ENCODE measurements at places on chromosomes 16 and 17. TPM values are rescaled to one million over a fixed set of nuclear protein-coding genes. Genes with fewer than 3 reads are reported as not detected.
A peak's percentile ranks its signal among the peaks of the same experiment; 100 is the strongest.

GRCh38 chr17:2700030-2700490 is 11.5 kb downstream of the CLUH start:
- DNase-seq, result peak; percentile 54
- H3K4me3 ChIP-seq, result no peak overlapping the region

DNA sequence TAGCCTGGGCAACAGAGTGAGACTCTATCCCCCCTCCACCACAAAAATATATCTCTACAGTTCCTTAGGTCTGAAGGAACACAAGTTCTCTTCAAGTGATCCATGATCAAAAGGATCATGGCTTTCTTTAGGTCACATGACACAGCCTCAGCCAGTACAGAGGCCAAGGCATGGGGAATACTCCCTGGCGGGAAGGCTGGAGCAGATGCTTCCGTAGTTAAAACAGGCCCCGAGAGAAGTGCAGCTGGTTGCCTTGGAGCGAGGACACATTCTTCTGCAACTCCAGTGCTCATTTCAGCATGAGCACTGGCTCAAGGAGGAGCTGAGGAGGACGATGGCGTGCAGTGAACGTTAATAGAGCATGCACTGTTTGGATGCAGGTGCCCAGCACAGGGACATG is 13.5 kb downstream of the CDIP1 start:
- H3K27ac ChIP-seq, result no peak overlapping the region
- H3K4me3 ChIP-seq, result no peak overlapping the region
- H3K27me3 ChIP-seq, result no peaks in the 10 kb centered on the region
- no peaks in the 10 kb centered on the region for H3K4me1 ChIP-seq

GRCh38 chr16:51538707-51539498 is 387.8 kb upstream of the SALL1 start:
- no peaks in the 10 kb centered on the region for H3K27me3 ChIP-seq
- H3K4me1 ChIP-seq, result no peaks in the 10 kb centered on the region
- H3K36me3 ChIP-seq, result no peaks in the 10 kb centered on the region
- no peak for DNase-seq
- H3K27ac ChIP-seq, result no peak overlapping the region

GRCh38 chr17:66831383-66832210 is 3.3 kb upstream of the CACNG5 start:
- no peak overlapping the region for H3K4me3 ChIP-seq
- peaks cover 46% of the 10 kb centered on the region for H3K27me3 ChIP-seq
- H3K36me3 ChIP-seq, result no peaks in the 10 kb centered on the region
- no peak for DNase-seq

GRCh38 chr16:57276596-57276995 is 7.9 kb downstream of the PLLP start:
- H3K27ac ChIP-seq, result peak overlapping the region; percentile 2

DNA sequence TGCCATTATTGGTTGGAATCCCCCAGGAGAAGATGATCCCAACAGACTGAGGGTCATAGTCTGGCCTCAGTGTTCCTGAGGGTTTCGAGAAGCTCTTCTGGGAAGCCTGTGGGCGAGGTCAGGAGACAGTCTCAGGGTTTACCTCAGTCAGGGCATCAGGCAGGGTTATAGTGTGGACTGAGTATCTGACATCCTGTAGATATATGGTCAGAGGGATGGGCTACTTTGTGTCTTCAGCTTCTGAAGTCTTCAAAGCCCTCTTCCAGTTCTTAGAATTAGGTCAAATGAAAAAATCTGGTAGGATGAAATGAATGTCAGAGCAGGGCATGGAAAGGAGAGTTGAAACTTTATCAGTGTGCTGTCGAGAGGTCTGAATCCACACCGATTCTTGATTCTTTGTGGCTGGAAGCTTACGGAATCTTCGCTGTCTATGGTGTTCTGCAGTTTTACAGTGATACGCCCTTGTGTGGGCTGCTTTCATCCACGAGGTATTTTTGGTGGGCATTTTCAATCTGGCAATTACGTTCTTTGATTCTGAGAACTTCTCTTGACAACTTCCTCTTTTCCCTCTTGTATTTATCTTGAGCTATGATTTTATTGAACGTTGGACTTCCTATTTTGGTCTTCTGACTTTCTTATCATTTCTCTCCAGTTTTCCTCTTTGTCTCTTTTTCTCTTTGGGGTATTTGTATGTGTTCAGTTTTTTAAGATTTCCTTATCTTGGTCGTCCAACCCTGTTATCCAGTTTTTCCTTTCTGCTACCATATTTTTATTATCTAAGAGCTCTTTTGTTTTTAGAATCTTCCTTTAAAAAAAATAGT is 30.4 kb downstream of the BPTF start:
- peaks cover 40% of the 10 kb centered on the region for H3K4me1 ChIP-seq
- no peaks in the 10 kb centered on the region for H3K27me3 ChIP-seq
- H3K36me3 ChIP-seq, result peaks cover 12% of the 10 kb centered on the region
- no peak overlapping the region for H3K4me3 ChIP-seq
- H3K27ac ChIP-seq, result no peak overlapping the region

DNA sequence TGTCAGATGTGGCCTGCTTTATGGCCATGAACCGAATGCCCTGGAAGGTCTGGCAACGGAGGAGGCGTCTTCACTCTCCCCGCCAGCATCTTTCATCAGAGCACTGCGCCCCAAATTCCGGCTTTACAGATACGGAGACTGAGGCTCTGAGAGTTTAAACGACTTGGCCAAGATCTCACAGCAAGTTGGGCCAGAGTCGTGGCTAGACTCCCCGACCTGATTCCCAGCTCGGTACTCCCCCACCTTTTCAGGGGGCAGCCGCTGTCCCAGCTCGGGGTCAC is 1.7 kb downstream of the NGFR start:
- peak overlapping the region; percentile 37 for H3K4me3 ChIP-seq
- H3K4me1 ChIP-seq, result peaks cover 31% of the 10 kb centered on the region
- no peak for DNase-seq
- H3K36me3 ChIP-seq, result no peaks in the 10 kb centered on the region
- peaks cover 66% of the 10 kb centered on the region for H3K27me3 ChIP-seq
- H3K27ac ChIP-seq, result no peak overlapping the region

DNA sequence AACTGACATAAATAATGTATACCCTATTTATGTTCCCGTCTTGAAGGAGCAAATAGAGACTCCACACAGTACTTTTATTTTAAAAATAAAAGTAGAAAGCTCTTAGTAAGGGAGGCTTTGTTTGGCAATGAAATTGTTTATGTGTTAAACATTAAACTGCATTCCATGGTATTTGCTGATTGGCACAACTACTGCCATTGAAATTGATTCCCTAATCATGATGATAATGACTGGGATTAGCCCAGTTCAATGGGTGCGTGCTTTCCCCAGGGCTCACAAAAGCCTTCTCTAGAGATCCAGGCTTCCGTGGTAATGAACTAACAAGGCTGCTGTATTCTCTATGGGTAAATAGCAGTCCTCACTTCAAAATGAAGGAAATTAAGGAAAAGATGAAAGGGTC is 67.5 kb downstream of the GPRC5B start:
- H3K36me3 ChIP-seq, result no peaks in the 10 kb centered on the region
- H3K27ac ChIP-seq, result no peak overlapping the region
- DNase-seq, result no peak
- H3K27me3 ChIP-seq, result no peaks in the 10 kb centered on the region
- no peak overlapping the region for H3K4me3 ChIP-seq

The ZNF764 gene
- total RNA-seq, result 10.6 TPM

The SLC16A6 gene
- total RNA-seq, result 7.5 TPM

The FGF11 gene
- 1.1 TPM for total RNA-seq

All from upper lobe of right lung (tissue), 1 donor.